ENCODE measurements at places on chromosomes 5 and 9. TPM values are rescaled to one million over a fixed set of nuclear protein-coding genes. Genes with fewer than 3 reads are reported as not detected.

EMB gene
- total RNA-seq, result 3.8 TPM

DNA sequence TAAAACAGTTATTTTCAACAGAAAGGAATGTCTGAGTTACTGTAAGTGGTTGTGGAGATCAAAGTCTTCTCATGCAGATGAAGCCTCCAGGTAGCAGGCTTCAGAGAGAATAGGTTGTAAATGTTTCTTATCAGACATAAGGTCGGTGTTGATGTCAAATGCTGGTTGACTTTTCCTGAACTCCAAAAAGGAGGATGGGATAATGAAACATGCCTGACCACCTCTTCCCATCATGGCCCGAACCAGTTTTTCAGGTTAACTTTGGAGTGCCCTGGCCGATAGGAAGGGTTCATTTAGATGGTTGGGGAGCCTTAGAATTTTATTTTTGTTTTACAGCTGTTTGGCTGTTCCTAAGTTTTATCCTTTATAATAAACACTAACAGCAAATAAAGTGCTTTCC, 478.4 kb downstream of the ACTL7B start:
- H3K36me3 ChIP-seq, result no peaks in the 10 kb centered on the region
- DNase-seq, result no peak
- H3K4me1 ChIP-seq, result no peaks in the 10 kb centered on the region

DNA sequence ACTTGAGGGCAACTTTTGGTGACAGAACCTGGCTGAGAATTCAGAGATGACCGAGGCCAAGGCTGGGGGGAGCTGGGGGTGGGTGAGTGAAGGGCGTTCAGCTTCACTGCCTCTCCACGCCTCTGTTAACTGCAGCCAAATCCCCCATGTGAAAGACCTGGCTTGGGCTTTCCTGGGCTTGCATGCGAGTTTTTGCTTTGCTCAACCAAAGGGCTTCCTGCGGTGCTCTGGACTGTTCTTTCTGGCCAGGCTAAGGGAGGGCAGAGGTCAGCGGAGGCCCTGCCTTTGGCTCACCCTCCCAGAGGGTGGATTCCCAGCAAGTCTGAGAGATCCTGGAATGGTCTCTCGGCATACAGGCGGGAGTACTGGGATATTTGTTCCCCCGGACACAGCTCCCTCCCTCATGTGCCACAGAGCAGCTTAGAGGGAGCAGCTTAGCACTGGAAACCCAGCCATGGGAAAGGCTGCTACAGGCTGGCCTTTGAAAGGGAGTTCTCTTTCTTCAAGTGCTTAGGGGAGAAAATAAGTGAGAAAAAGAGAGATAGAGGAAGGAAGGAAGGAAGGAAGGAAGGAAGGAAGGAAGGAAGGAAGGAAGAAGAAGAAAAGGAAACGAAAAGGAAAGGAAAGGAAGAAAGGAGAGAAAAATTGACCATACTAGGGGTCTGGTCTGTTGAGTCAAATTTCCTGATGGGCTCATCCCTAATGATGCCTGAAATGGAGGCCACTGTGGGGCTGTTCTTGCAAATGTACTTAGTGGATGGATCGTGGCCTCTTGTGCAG, 158.8 kb downstream of the FGF18 start:
- peaks cover 14% of the 10 kb centered on the region for H3K4me1 ChIP-seq
- H3K27ac ChIP-seq, result no peak overlapping the region
- no peak for DNase-seq
- no peak overlapping the region for H3K4me3 ChIP-seq

CCNI2 gene
- total RNA-seq, result not detected

DNA sequence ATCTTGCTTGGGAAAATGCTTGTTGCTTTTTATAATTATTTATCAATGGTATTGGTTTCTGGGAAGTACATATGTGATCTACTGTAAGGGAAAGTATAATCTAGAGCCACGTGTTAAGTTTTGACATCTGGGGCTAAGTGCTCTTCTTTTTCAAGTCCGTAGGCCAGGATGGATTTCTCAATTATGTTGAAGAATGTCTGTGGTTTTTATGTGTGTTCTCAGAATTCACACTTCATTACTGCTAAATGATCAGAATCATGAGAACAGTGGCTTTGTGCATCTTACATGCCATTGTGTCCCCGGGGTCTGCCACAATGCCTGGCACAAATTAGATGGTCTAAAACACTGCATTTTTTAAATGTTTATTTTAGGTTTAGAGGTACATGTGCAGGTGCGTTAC, 14.5 kb upstream of the AUH start:
- H3K36me3 ChIP-seq, result no peaks in the 10 kb centered on the region
- no peaks in the 10 kb centered on the region for H3K27me3 ChIP-seq
- H3K27ac ChIP-seq, result no peak overlapping the region
- no peaks in the 10 kb centered on the region for H3K4me1 ChIP-seq
- no peak overlapping the region for H3K4me3 ChIP-seq

DNA sequence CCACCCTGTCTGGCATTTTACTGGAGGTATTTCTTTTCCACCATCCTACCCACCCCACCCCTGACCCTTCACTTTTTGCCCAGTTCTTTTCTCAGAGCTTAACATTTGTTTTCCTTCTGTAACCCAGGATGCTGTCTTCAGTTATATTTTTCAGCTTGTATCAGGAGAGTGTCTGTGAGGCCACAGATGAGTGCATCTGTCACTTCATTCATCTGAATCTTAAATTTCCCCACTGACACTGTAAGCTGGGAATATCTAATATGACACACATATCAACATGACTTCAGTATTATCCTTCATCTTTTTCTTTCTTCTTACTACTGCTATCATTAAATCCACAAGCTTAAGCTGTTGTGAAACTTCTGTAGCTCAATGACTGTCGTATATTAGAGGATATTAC, 4.9 kb downstream of the MARCHF3 start:
- H3K4me1 ChIP-seq, result peaks cover 5% of the 10 kb centered on the region
- no peak for DNase-seq
- H3K36me3 ChIP-seq, result no peaks in the 10 kb centered on the region
- no peak overlapping the region for H3K27ac ChIP-seq
- no peak overlapping the region for H3K4me3 ChIP-seq

CDC14B gene
- total RNA-seq, result 48.5 TPM

DNA sequence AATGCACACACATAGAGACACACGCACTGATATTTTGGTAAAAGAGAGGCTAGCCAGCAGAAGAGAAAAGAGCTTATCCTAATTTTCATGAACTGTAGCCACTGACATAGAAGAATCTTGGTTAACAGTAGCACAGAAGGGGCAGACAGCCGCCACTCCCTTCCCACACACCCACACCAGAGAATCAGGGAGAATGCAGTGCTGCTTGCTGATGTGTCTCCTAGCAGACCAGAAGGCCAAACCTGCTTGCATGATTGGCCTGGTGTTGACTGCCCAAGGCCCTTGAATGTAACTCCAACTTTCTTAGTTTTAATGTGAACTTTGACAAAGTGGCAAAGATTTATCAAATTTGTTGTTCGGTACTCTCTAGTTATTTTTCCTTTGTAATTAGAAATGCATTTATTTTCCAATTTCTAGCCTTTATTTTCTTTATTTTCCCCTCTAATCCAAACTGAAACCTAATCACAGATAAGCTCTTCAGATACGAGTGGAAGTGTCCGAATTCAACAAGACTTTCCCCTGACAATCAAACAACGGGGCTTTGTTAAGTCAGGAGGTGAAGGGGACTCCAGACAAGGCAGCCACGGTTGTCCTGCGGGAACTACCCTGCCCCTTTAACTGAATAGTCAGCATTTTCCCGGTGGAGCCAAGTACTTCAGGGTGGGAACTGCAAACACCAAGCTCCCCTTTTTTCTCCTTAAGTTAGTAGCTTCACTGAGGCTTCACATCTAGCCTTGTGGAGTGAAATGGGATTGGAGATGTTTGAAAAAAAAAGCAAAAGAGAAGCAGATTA, 81.9 kb upstream of the CTSL start:
- no peaks in the 10 kb centered on the region for H3K27me3 ChIP-seq
- DNase-seq, result no peak
- no peak overlapping the region for H3K27ac ChIP-seq
- H3K36me3 ChIP-seq, result no peaks in the 10 kb centered on the region
- H3K4me1 ChIP-seq, result peaks cover 18% of the 10 kb centered on the region
- no peak overlapping the region for H3K4me3 ChIP-seq

TAF1L gene
- not detected for total RNA-seq

GRCh38 chr5:175885813-175886212, 14.4 kb downstream of the CPLX2 start:
- no peaks in the 10 kb centered on the region for H3K36me3 ChIP-seq
- H3K27me3 ChIP-seq, result no peaks in the 10 kb centered on the region
- H3K4me1 ChIP-seq, result peaks cover 11% of the 10 kb centered on the region
- no peak overlapping the region for H3K27ac ChIP-seq
- H3K4me3 ChIP-seq, result no peak overlapping the region
- DNase-seq, result peak; percentile 21

- H3K27me3 ChIP-seq, result no peaks in the 10 kb centered on the region
- peak overlapping the region; percentile 100 for H3K27ac ChIP-seq
- H3K4me1 ChIP-seq, result peaks cover 61% of the 10 kb centered on the region
Measured at GRCh38 chr5:82334856-82335255, 56.7 kb upstream of the RPS23 start.

FRMPD1 gene
- total RNA-seq, result 0.15 TPM

DNA sequence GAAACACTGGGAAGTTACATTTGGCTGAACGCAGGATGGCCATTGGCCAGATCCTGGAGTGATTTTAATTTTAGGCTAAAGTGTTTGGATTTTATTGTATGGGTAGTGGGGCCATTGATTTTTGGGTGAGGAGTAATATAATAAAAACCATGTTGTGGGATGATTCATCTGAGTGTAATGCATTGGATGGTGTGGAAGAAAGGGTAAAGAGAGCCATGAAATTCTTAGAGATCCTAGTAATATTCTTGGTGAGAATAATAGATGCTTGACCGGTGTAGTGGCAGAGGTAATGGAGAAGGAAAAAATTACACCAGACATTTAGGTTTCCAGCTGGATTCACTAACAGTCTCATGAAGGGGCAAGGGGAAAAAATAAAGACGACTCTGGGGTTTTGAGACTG, 158.1 kb downstream of the NPR3 start:
- H3K4me3 ChIP-seq, result no peak overlapping the region
- H3K27ac ChIP-seq, result no peak overlapping the region
- H3K27me3 ChIP-seq, result no peaks in the 10 kb centered on the region

- H3K27me3 ChIP-seq, result no peaks in the 10 kb centered on the region
- no peak for DNase-seq
- no peaks in the 10 kb centered on the region for H3K36me3 ChIP-seq
- no peak overlapping the region for H3K27ac ChIP-seq
- no peaks in the 10 kb centered on the region for H3K4me1 ChIP-seq
- no peak overlapping the region for H3K4me3 ChIP-seq
Measured at GRCh38 chr5:60014331-60014730, 120.8 kb upstream of the PDE4D start.

DNA sequence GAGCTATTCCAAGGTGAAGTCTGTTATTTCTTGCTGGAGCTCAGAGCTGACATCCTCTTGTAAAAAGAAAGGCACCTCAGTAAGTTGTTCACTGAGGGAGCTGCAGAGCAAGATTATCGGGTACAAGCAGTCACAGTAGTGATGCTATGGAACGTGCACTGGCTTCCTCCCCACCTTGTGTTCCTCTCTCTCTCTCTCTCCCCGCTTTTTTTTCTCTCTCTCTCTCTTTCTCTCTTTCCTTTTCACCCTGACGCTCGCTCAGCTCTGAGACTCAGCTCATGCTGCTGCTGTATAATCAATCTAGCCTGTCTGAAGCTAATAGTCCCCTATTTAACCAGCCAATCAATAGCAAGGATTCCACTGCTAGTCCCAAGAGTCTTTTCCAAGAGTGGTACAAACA, 587.6 kb upstream of the CDH18 start:
- peaks cover 10% of the 10 kb centered on the region for H3K4me1 ChIP-seq
- no peaks in the 10 kb centered on the region for H3K27me3 ChIP-seq
- no peaks in the 10 kb centered on the region for H3K36me3 ChIP-seq
- H3K4me3 ChIP-seq, result no peak overlapping the region
- no peak overlapping the region for H3K27ac ChIP-seq

DNA sequence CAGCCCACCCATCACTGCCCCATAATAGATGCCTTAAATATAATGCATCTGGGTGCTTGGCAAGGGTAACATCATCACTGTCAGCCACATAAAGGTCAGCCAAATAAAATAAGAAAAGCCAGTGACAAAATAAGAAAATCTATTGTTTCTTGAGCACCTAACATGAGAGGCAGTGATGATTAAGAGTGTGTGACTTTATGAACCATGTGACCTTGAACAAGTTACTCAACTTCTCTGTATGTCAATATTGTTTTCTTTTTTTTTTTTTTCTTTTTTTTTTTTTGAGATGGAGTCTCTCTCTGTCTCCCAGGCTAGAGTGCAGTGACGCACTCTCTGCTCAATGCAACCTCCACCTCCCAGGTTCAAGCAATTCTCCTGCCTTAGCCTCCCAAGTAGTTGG, 98.7 kb downstream of the CDK5RAP2 start:
- no peaks in the 10 kb centered on the region for H3K4me1 ChIP-seq
- DNase-seq, result no peak
- H3K36me3 ChIP-seq, result peaks cover 6% of the 10 kb centered on the region
- H3K27me3 ChIP-seq, result no peaks in the 10 kb centered on the region
- no peak overlapping the region for H3K27ac ChIP-seq

GRCh38 chr9:106174346-106174745, 480.0 kb downstream of the TMEM38B start:
- H3K36me3 ChIP-seq, result no peaks in the 10 kb centered on the region
- no peak overlapping the region for H3K27ac ChIP-seq
- no peaks in the 10 kb centered on the region for H3K4me1 ChIP-seq
- no peaks in the 10 kb centered on the region for H3K27me3 ChIP-seq
- DNase-seq, result no peak

DNA sequence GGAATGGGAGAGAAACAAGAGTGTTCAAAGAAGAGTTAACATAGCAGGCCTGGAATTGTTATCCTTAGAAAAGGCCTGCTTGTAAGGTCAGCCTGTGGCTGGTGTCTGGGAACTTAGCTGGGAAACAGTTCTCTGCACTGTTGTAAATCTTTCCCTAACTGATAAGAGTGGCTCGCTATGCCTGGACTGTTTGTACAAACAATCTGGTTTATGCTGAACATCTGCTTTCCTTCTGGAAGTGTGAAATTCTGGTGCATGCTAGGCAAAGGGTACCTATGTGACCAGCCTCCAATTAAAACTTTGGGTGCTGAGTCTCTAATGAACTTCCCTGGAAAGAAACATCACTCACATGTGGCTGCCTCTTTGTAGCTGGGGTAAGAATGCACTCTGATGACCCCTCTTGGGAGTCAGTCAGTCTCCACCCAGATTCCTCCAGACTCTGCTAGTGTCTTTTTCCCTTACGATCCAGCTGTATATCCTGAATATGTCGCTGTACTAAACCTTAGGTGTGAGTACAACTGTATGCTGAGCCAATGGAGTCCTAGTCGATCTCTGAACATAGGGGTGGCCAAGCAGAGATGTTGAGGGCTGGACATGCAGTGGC, 16.5 kb downstream of the SPARC start:
- H3K4me3 ChIP-seq, result no peak overlapping the region
- no peak for DNase-seq
- H3K27ac ChIP-seq, result peak overlapping the region; percentile 88
- H3K4me1 ChIP-seq, result peaks cover 5% of the 10 kb centered on the region
- H3K36me3 ChIP-seq, result peaks cover 30% of the 10 kb centered on the region

DNA sequence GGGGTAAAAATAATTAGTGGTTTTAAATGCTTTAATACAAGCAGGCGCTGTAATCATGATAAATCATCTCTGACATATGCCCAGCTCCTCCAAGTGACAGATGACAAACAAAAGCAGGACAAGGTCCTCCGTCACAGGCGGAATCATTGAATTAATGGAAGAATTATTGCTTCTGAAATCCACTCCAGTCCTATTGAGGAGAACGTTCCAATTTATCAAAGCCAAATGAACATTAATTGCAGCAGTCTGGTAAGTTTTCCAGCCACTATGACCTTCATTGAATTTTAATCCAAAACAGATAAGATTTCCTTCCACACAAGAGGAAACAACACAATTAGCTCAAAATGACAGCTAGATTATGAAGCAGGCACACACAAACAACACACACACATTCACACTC, 136.8 kb downstream of the ASTN2 start:
- H3K4me3 ChIP-seq, result no peak overlapping the region
- DNase-seq, result no peak
- H3K4me1 ChIP-seq, result peaks cover 2% of the 10 kb centered on the region
- H3K36me3 ChIP-seq, result no peaks in the 10 kb centered on the region
- H3K27me3 ChIP-seq, result no peaks in the 10 kb centered on the region

Data from cardiac muscle cell (in vitro differentiated cells and primary cell).